ENCODE measurements at places on chromosomes 3 and 15. TPM values are rescaled to one million over a fixed set of nuclear protein-coding genes. Genes with fewer than 3 reads are reported as not detected.

Gene ATP13A4
- 1.9 TPM for polyA plus RNA-seq

Gene GABRB3
- 69.0 TPM for polyA plus RNA-seq

Gene CPEB1
- 49.0 TPM for polyA plus RNA-seq

Gene SLC24A5
- 0.47 TPM for polyA plus RNA-seq

Gene REC114
- polyA plus RNA-seq = not detected

Gene SERINC4
- not detected for polyA plus RNA-seq
